ENCODE measurements at places on chromosomes 5 and 9.

DNA sequence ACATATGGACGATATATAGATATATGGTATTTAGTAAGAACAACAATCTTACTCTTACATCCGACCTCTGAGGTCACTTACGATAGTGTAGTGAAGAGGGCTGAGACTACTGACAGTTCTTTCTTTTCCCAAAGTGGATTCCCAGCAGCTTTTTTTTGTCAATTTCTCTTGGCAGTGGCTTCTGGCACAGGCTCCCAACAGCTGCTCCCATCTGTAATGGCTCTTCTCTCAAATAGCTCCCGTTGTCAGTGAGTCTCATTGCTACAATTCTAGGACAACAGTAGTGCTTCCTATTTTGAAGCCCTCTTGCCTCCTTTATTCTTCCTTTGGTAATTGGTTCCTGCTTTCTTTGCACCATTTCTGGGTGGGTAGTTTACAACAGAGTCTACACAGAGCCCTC lies 68.4 kb downstream of the SLC25A46 start:
- DNase-seq, result no peak

- no peak for DNase-seq
Observed at GRCh38 chr5:163362840-163363371, 74.5 kb upstream of the CCNG1 start.

GRCh38 chr5:74241751-74242140 lies 398.8 kb downstream of the ENC1 start:
- DNase-seq, result no peak

DNA sequence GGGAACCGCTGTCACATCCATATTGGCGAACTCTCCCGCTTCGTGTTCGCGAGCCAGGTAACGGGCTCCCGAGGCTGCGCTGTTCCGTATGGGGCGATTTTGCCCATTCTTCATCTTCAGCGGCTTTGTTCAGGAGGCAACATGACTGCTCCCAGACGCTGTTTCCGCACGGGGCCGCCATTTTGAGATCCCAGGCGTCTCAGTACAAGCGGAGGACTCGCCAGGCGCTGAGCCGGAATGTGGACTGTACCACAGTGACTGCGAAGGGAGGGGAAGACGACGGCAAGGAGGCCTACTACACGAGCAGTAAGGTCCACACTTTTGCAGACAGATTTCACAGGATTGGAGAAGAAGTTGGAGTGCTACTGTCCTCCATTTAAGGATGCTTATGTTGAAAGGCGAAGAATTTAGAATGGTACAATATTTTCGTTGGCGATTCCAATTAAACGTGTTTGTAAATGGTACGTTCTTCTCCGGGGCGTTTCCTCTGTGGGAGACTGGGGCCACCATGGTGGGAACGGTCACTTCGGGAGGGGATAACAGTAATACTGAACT lies 41.6 kb upstream of the ZNF300 start:
- no peak for DNase-seq

DNA sequence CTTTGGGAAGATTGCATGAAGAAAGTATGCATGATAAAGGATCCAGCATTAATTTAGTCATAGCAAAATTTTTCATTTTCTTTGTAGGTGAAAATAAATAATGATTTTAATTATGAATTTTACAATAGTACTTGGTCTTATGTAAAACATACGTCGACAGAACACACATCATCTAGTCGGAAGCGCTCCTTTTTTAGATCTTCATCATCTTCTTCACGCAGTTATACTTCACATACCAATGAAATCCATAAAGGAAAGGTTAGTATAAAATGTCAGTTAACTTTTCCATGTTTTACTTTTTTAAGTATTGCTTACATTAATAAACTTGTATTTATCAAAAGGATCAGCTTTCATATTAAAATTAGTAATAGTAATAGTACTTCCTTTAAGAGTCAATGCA lies 35.8 kb downstream of the C7 start:
- DNase-seq, result no peak

GRCh38 chr5:14145435-14146334 lies 2.5 kb downstream of the TRIO start:
- DNase-seq, result no peak

- DNase-seq, result no peak
Observed at GRCh38 chr9:79661886-79662536, 90.2 kb downstream of the TLE4 start.

DNA sequence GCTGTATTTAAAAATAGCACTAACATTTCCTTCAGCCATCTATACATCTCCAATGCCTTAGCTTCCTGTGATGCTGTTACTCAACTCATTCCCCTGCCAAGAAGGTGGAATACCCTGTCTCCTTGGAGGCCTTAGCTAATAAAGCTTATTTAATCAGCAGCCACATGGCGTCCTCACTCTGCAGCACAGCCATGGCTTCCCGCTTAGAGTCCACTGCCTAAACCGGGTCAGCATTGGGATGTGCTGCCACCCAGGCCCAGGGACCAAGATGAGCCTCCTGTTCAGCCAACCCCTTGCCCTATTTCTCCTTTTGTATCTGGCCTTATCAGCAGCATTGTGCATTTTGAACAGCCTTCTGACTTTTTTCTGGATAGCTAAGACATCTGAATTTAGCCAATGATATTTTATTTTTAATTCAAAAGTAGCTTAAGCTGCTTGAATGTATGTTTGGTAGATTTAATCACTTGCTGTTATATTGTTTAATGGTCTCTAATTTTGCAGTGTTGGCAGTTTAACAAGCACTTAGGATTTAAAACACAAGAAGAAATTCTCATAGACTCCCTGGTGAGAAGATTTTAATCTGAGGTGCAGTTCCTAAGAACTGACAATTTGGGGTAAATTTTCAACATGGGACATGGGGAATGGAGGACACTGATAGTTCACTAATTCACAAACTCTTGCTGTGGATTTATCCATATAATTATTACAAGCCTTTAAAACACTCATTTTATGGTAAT lies 113.0 kb downstream of the RPS23 start:
- DNase-seq, result no peak

DNA sequence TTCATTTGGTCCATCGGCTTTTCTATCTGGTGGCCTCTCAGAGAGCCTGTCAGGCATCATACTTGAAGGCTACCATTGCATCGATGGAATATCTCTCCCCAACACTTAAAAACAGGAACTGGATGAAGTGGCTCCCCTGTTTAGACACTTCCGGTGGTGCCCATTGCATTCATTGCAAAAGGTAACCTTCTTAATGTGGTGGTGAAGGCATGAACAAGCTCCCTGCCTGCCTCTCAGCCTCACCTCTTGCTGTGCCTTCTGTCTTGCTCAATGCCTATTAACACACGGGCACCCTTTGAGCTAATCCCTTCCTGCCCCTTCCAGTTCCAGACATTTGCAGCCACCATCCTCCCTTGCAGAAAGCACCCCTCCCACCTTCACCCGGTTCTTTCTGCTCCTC lies 233.1 kb upstream of the MSX2 start:
- no peak for DNase-seq

- DNase-seq, result no peak
Observed at GRCh38 chr5:128085413-128085812, 1.8 kb downstream of the SLC12A2 start.

All from GM20000 (cell line).